Left ventricle myocardium inferior (tissue), 1 donor: ENCODE measurements at places on chromosomes 11 and 22. TPM values are rescaled to one million over a fixed set of nuclear protein-coding genes. Genes with fewer than 3 reads are reported as not detected.
A peak's percentile ranks its signal among the peaks of the same experiment; 100 is the strongest.

DNA sequence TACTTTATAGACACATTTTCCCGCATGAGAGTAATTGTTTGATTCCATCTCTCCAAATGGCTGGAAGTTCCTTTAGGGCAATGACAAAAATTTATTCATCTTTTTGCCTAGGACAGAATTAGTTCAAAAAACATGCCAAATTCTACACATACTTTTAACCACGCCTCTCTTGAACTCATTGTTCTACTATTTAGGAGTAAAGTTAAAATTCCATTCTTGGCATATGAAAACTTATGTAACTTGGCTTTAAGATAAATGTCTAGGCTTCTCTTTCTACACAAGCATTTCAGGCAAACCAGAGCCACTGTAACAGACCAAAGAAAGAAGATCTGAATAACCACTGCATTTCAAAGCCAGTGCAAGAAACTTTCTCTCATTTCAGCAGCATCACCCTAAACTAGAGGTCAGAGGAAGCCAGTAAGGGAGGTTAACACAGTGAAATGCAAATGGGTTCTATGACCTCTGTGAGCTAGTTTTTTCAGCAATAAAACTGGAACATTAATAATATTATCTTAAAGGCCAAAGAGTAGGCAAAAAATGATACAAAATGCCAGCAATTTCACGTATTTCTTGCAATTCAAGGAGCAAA lies 73.0 kb downstream of the RSF1 start:
- DNase-seq: no peak
- H3K27me3 ChIP-seq: no peaks in the 10 kb centered on the region
- no peak overlapping the region for H3K4me3 ChIP-seq
- H3K27ac ChIP-seq: no peak overlapping the region

DNA sequence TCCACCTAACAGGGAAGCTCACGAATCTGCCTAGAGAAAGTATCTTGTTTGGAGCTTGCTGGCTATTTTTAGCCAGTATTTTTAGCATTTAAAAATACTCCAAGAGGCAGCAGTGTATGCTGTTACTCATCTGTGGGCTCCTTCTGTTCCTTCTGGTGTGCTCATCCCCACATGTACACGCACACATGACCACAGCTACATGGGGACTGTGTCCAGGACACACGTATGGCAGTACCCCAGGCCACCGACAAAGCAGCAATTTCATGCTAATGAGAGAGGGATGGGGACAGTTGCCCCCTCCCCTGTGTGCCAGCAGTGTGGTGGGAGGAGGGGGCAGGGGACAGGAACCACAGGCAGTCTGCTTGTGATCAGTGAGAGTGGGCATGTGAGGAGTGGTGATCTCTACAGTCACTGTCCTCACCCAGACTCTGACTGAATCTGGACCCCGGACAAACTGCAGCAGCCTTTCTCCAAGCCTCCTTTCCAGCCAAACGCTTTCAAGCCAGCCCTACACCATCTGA lies 16.4 kb downstream of the USP2 start:
- H3K27me3 ChIP-seq: peaks cover 23% of the 10 kb centered on the region
- H3K4me1 ChIP-seq: peaks cover 95% of the 10 kb centered on the region
- DNase-seq: no peak
- peak overlapping the region; percentile 95 for H3K27ac ChIP-seq

- no peak overlapping the region for H3K4me3 ChIP-seq
- no peaks in the 10 kb centered on the region for H3K36me3 ChIP-seq
- DNase-seq: no peak
Measured at GRCh38 chr11:107719557-107720302, 7.9 kb upstream of the SLN start.

- H3K27ac ChIP-seq: peak overlapping the region; percentile 12
Measured at GRCh38 chr11:74559934-74560309, 32.5 kb upstream of the POLD3 start.

DNA sequence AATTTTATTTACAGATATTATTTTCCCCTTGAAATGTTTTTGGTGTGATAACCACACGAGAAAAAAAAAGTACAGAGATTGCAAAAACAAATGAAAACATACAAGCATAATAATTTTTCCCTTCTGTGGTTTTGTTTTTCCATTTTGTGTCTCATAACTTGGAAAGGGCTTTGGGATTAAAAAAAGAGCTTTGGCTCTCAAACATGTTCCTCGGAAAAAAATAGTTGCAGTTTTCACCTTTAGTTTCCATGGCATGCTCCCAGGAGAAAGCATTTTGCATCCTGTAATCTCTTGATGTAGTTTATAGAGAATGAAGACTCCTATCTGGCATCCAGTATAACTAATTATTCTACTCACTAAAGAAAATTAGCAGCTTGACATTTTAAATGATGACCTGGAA lies 362.1 kb upstream of the PDGFD start:
- peaks cover 11% of the 10 kb centered on the region for H3K4me1 ChIP-seq
- no peaks in the 10 kb centered on the region for H3K27me3 ChIP-seq
- no peaks in the 10 kb centered on the region for H3K36me3 ChIP-seq
- no peak for DNase-seq
- no peak overlapping the region for H3K4me3 ChIP-seq
- H3K27ac ChIP-seq: peak overlapping the region; percentile 37

- no peak for DNase-seq
- peaks cover 21% of the 10 kb centered on the region for H3K4me1 ChIP-seq
- no peaks in the 10 kb centered on the region for H3K27me3 ChIP-seq
- H3K36me3 ChIP-seq: no peaks in the 10 kb centered on the region
- H3K4me3 ChIP-seq: peak overlapping the region; percentile 50
Measured at GRCh38 chr11:13440100-13440855, 22.7 kb downstream of the BTBD10 start.

DNA sequence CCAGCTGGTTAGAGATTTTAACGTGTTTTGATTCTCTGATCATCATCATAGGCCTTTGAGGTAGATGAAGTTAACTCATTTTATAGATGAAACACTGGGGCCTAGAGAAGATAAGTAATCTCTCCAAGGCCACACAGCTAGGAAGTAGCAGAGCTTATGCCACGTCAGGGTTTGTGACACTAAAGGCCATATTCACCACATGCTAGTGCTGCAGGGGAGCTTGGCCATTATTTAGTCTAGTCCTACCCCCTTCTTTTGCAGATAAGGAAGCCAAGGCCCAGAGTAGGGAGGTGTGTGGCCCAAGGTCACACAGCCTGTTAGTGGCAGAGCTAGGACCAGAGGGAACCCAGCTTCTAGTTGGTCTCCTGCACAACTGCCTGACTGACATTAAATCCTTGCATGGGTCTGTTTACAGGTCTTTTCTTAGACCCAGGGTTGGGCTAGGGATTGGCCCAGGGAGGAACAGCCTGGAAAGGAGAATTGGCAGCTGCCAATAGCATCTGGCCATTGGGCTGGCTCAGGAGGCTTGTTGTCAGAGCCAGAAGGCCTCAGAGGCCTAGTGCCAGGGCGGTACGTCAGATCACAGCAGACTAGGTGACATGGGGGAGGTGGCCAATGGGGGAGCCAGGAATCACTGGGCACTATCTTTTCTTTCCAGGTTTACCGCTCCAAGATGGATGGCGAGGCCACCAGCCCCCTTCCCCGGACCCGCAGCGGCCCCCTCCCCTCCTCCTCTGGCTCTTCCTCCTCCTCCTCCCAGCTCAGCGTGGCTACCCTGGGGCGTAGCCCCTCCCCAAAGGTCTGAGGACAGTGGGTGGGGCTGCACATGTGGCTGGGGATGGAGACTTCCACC lies 36.0 kb downstream of the PHLDB1 start:
- no peaks in the 10 kb centered on the region for H3K27me3 ChIP-seq
- H3K4me1 ChIP-seq: peaks cover 74% of the 10 kb centered on the region
- peak overlapping the region; percentile 61 for H3K27ac ChIP-seq
- peaks cover 97% of the 10 kb centered on the region for H3K36me3 ChIP-seq

Gene KDM4E
- total RNA-seq: not detected

Gene DERL3
- 2.0 TPM for total RNA-seq
